CD4-positive, alpha-beta T cell (primary cell): ENCODE measurements at places on chromosomes 11 and 22.
A peak's percentile ranks its signal among the peaks of the same experiment; 100 is the strongest.

- no peak for DNase-seq
Observed at GRCh38 chr11:72389116-72389515, 45.2 kb downstream of the CLPB start.

DNA sequence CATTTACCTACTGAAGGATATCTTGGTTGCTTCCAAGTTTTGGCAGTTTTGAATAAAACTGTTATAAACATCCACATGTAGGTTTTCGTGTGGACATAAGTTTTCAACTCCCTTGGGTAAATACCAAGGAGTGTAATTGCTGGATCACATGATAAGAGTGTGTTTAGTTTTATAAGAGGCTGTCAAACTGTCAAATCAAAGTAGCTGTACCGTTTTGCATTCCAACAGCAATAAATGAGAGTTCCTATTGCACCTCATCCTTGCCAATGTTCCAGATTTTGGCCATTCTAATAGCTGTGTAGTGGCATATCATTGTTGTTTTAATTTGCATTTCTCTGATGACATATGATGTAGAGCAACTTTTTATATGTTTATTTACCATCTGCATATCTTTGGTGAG, 190.8 kb upstream of the SYN3 start:
- no peak for DNase-seq

DNA sequence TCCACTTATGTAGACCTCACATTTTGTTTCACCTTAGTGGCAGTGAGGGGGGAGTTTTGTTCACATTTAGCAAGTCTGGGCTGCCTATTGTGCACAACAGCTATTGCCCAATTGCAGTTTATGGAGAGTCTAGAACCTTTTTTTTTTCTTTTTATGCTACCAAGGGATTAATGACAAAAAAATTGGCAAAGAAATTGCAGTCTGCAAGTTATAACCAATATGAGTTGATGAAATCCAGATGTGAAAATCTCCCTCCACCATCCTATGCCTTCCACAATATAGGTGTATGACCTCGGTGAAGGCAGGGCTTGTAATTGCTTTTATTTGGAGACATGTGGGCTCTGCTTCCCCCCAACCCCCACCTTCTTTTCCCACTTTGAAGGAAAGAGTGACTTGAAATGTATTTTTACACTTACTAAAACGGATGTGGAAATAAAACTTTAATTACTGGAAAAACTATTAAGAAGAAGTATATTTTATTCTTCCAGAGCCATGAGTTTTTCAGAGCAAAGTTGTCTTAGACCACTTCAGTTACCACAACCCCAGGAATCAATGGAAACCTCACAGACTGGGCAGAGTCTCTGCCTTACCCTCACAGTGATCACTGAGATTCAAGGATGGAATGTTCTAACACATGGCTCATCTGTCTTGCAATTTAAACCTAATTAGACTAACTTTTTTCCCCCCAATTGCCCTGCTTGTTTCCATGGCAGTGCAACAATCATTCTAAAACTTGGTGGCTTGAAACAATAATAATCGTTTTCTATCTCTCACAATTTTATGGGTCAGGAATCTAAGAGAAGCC, 120.8 kb upstream of the SLC5A12 start:
- DNase-seq = no peak

GRCh38 chr11:63017306-63017974, 1.8 kb upstream of the SLC22A8 start:
- DNase-seq = no peak

DNA sequence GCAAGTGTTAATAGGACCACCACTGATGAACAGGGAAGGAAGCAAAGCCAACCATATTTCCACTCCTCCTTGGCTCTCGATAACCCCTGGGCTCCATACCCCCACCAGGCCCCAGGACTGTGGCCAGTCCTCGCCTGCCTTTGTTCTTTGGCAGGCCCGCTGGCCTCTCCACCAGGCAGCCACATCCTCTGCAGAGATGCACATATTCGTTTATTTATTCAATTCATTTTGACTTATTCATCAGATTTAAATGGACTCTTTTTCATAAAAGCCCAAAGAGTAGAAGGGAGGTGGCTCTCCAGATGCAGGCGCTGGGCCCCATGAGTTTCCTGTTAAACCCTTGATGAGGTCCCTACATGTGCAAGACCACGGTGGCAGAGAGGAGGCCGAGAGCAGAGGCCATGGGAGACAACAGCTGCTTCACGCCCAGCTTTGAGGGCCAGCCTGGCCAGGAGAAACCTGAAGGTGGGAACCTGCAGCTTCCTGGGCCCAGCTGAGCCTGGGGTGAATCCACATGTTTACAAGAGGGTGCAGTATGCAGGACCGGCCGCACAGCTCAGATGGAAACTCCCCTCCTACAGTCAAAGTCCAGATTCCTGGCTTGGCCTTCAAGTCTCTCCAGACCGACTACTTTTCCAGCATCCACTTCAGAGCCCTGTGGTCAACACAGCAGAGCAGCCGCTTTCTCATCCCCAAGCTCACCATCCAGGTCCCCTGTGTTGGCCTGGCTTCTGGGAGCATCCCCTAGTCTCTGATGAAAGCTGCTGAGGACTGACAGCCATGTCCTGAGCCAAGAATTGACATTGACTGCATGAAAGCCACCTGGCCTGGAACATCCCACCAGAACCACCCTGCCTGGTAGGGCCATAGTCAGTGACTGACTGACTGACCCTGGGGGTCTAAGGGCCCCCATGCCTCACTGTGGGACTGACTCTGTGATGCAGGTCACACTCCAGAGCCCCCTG, 39.7 kb upstream of the CCND1 start:
- DNase-seq = no peak

DNA sequence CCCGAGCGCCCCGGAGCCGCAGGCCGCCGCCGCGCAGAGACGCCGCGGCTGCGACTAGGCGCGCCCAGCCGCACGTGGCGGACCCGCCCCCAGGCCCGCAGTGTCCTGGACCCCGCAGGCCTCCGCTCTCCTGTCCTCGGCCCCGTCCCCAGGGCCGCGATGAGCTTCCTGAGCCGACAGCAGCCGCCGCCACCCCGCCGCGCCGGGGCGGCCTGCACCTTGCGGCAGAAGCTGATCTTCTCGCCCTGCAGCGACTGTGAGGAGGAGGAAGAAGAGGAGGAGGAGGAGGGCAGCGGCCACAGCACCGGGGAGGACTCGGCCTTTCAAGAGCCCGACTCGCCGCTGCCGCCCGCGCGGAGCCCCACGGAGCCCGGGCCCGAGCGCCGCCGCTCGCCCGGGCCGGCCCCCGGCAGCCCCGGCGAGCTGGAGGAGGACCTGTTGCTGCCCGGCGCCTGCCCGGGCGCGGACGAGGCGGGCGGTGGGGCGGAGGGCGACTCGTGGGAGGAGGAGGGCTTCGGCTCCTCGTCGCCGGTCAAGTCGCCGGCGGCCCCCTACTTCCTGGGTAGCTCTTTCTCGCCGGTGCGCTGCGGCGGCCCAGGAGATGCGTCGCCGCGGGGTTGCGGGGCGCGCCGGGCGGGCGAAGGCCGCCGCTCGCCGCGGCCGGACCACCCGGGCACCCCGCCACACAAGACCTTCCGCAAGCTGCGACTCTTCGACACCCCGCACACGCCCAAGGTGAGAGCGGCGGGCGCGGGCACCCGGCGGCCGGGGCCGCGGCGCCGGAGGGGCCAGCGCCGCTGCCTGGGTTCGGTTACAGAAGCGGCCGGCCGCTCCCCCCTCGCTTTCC, 528 bp downstream of the WEE1 start:
- peak; percentile 14 for DNase-seq

- no peak for DNase-seq
Observed at GRCh38 chr11:87456499-87456898, 418.8 kb downstream of the TMEM135 start.

DNA sequence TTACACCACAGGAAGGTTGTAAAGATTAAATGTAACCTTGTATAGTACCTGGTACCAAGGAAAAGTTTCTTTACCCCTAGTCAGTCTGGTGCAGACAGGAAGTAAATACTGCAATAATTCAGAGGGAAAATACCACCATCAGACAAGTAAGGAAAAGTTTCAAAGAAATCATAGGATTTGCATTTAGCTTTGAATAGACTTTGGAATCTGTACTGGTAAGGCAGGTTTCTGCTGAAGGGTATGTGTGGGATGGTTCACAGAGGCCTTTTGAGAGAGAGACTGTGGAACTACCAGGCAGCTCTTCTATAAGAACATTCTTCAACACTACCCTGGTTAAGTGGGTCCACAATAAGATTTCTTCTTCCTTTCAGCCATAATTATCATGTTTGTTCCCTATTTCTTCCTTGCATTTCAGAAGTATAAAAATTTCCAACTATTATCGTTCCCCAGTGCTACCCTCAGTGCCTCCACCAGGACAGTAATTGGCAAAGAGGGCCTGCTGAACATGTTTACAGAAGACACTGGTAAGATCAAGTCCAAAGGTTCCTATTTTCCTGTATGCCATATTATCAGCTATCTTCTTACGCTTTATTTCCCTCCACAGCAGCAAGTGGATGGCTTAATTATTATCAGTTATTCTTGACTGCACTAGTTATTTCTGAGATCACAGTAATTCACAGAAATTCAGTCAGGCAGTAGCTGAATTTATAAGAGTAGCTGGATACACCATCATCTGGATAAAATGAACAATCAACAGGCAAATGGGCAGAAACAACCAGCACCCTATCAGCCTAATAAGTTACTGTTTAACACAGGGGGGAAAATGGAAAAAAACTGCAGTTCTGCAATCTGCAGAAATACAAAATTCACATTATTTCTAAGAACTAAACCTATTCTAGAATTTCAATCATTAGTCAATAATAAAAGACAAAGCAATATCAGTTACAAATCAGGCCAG, 48.5 kb downstream of the PITPNB start:
- no peak for DNase-seq

DNA sequence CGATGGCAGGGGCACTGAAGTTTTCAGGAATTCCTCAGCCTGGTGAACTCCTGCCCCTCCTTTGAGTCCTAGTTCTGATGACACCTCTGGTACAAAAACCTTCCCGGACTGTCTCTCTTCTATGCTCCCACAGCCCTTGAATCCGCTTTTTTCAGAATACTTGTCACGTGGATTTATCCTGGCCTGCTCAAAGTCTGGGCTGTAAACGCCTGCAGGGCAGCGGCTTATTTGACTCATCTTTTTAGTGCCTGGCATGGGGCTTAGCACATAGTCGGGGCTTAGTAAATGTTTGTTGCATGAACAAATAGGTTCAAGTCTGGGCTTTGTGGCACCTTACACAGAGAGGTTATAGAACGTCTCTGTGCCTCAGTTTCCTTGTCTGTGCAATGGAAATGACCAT, 13.4 kb upstream of the KCNJ11 start:
- DNase-seq = no peak

- DNase-seq = no peak
Observed at GRCh38 chr11:122229481-122230384, 113.7 kb upstream of the BLID start.

DNA sequence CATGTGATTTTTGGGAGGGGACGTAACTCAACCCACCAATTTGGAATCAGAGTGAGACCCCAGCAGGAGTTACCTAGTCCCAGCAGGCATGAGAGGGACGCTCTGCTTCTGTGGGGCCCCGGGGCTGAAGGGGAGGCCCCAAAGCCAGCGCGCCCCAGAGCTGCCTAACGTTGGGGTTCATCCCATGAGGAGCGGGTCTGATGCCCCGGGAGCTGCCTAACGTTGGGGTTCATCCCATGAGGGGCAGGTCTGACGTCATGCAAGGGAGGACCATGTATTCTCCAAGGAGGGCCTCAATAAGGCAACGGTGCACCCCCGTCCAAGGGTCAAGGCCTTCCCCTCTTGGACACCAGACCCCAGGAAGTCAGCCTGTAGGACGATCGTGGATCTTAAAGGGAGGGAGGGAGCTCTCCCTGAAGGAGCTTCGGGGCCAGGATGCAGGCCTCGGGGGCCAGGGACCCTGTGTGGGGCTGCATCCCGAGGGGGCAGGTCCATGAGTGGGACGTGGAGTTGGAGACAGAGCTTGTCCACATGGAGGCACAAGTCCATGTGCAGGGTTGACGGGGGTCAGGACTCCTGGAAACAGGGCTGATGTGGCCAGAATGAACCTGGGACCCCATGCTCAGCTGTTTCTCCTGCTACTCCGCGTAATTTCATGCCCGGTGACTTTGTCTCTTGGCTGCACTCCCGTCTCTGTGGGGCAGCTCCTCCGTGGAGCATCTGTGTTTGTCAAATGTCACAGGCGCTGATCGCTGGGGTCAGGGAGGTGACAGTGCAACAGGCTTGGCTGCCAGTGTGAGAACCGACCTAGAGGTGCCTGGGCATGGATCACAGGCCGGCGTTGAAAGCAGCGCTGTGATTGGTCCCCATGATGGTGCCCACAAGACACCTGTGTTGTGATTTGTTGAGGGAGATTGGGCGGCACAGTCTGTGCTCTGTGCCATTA, 1029.1 kb downstream of the BRD1 start:
- DNase-seq = no peak

DNA sequence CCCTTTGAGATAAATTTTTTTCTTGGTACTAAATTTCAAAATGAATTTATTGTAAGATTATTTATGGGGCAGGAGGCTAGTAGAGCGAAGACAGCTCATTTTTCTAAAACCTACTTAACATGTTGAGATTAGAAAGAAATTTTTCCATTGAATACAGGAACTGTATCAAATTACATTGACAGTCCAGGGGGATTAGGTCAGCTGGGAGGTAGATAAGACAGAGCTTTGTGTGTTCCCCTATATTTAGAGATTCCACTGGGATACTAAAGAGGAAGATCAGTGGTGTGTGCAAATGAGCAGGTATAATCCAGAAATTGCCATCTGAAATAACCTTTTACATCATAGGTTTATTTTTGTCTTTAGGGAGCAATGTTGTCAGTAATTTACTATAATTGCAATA, 32.1 kb downstream of the ENDOD1 start:
- DNase-seq = no peak

- peak; percentile 56 for DNase-seq
Observed at GRCh38 chr11:43944761-43945311, 2.4 kb downstream of the C11orf96 start.

DNA sequence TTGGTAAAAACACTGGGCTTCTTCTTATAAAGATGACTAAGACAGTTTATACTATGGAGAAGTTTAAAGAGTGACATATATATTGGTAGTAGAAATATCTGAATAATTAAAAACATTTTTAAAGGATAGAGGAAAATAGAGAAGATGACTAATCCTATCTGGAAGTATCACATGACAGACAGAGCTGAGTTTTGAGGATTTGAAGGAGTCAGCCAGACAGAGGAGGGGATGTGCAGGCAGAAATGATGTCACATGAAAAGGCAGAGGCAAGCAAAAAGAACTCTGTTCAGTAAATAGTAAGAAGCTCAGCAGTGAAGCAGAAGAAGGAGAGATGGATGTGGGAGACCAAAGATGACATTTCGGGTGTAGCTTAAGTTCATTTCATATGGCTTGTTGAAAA, 1.6 kb downstream of the OR10A2 start:
- no peak for DNase-seq

DNA sequence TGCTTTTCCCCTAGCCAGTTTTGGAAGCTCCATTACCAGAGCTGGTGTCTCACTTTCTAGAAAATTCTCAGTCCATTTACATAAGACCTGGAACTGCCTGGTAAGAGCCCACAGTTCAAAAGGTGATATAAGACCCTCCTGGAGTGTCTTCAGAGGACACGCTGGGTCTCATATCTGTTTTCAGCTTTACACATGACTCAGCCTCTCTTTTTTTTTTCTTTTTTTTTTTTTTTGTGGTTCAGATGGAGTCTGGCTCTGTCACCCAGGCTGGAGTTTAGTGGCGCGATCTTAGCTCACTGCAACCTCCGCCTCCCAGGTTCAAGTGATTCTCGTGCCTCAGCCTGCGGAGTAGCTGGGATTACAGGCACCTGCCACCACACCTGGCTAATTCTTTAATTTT, 30.7 kb downstream of the WEE1 start:
- DNase-seq = no peak

- DNase-seq = no peak
Observed at GRCh38 chr11:117724621-117725020, 72.4 kb downstream of the DSCAML1 start.
